ENCODE measurements at places on chromosomes 2 and 18.

DNA sequence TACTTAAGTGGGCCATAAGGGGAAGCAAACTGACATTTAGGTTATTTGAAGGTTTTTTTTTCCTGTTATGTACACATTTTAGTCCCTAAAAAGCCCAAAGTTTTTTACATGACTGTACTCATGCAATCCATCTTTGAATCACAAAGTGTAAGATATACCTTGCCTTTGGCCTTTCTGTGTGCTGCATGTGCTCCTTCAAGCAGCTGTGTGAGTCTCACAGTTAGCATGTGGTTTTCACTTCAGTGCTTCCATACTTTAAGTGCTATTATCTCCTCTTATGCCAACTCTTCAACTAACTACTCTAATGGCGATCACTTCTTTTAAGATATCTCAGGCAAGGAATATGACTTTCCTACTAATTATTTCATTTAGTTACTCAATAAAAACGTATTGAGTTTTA lies 597.1 kb upstream of the ACVR2A start:
- no peak for DNase-seq

DNA sequence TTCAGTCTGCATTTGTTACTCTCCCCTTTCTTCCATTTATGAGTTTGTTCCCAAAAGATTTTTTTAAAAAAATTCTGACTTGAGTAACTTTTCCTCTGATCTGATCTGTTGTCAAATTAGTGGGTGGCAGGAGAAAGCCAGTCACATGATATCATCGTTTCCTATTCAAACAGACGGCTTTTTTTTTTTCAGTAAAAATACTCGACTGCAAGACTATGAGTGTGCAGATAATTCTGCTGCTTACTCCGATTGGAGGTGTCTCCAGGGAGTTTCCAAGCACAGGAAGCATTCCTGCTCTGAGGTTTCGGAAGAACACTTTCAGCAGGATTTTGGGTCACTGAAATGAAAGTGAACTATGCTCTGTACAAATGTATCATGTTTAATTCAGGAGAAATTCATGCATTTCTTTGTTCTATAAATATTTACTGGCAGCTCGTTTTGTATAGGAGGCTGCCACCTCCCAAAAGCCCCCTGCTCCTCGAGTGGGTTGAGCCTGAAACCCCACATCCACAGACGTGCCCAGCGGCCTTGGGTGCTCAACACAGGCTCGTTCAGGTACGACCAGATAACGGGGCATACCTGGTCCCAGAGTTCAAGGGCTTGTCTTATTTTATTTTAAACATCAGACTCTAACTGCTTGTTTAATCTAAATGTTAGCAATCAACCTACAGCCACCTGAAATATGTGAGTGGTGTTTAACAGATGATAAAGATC lies 126.9 kb upstream of the ZNF516 start:
- no peak for DNase-seq

- DNase-seq = no peak
These were observed 19.0 kb upstream of the CPO start for GRCh38 chr2:206920310-206920709.

DNA sequence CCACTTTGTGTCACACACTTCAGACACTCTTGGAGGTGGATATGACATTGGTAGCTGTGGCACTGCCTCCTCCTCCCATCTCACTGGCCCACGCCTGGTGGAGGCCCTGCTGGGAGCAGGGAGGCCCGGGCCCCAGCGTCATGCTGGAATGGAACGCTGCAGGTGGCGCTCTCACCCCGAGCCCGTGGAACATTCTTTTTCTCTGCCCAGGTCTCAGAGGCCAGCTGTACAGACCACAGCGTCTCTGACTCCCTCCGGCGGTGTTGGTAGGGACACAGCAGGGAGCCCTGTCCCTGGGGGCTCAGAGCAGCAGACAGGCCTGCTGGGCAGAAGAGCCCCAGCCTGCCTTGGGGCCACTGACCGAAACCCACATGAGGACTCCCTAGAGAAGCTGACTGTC lies 218.1 kb downstream of the TWIST2 start:
- no peak for DNase-seq

DNA sequence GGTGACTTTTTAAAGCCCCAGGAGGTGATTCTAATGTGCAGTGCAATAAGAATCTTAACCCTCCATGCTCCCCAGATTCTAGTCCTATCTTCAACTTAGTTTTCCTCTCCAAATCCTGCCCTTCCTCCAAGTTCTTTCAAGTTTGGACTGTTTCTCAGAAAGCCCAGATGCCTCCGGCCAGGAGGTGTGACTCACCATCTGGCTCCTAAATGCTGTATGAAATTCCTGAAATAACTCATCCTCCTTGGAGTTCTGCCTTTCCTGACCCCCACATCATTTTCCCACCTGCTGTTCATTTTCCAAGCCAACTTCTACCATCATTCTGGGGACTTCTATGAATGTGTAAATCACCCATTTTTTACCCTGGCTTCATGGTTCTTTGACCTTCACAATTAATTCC lies 118.2 kb upstream of the NOL4 start:
- no peak for DNase-seq

DNA sequence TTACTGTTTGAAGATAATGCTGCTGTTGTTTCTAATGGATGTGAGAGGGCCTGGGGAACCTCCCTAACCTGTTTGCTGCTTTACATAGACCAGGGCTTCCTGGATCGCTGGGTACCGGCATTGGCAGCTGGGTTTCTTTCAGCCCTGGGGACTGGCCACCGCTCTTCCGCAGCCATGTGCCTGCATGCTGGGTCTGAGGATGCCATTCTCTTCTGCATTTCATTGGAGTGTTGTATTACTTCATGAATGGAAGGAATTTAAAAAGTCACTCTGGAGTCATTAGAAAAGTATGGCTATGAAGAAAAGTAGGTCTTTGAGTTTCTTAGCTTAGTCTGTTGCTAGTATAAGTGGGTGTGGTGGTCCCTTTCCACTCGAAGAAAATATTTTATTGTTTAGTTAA lies 107.3 kb upstream of the MGAT5 start:
- no peak for DNase-seq

- no peak for DNase-seq
These were observed 761.4 kb downstream of the DCDC2C start for GRCh38 chr2:4464634-4465266.

DNA sequence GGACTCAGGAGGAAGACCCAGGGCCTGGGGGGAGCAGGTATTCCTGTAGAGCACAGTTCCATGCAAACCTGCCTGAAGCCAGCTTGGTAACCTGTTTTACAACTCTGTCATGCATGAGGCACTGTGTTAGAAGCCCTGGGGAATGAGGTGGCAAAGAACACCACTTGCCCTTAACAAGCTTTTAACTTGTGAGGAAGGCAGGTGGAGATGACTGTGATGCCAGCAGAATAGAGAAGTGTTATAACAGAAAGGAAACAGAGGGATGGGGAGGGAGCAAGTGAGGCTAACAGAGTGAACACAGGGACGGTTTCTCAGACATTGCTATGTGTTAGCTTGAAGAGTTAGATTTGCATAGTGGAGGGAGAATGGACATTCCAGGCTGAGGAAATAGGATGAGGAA lies 11.5 kb upstream of the IL1A start:
- DNase-seq = no peak

- no peak for DNase-seq
These were observed 3.7 kb upstream of the GAD1 start for GRCh38 chr2:170812710-170813600.

All from stimulated activated CD4-positive, alpha-beta T cell treated with anti-CD3 and anti-CD28 coated beads, Interleukin-15, amount 100 ng/mL, for 48 hours (primary cell).